ENCODE measurements at places on chromosomes 13 and 19.

GRCh38 chr19:48918801-48919247 is 14.7 kb upstream of the DHDH start:
- DNase-seq, result peak; percentile 42
- H3K27me3 ChIP-seq, result no peaks in the 10 kb centered on the region
- H3K36me3 ChIP-seq, result peaks cover 30% of the 10 kb centered on the region

DNA sequence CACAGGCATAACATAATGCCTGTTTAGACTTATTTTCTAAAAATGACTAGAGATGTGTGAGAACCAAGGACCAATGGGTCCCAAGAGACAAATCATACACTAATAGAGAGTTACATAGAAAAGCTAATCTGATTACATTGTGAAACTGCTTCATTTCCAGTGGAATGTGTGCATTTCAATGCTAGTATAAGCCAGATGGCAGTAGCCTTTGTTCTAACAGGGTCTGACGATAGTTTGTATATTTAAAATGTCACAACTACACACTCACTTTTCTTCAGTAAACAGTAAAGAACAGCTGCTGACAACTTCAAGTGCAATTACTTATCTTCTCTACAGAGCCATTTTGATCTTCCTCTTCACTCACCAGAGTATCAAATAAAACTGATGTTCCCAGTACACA is 4.3 kb upstream of the SLITRK5 start:
- H3K4me3 ChIP-seq, result no peak overlapping the region
- no peaks in the 10 kb centered on the region for H3K36me3 ChIP-seq
- no peak for DNase-seq
- H3K4me1 ChIP-seq, result peaks cover 2% of the 10 kb centered on the region
- H3K27me3 ChIP-seq, result peaks cover 14% of the 10 kb centered on the region
- H3K27ac ChIP-seq, result no peak overlapping the region

- no peaks in the 10 kb centered on the region for H3K27me3 ChIP-seq
- peaks cover 6% of the 10 kb centered on the region for H3K36me3 ChIP-seq
- peaks cover 60% of the 10 kb centered on the region for H3K4me1 ChIP-seq
- no peak for DNase-seq
Measured at GRCh38 chr13:73954808-73955207, 179.4 kb downstream of the KLF12 start.

GRCh38 chr19:19171821-19172532 is 1.9 kb upstream of the MEF2B start:
- no peak for DNase-seq
- peaks cover 12% of the 10 kb centered on the region for H3K4me1 ChIP-seq
- no peak overlapping the region for H3K27ac ChIP-seq

GRCh38 chr13:109253316-109253715 is 533.1 kb downstream of the IRS2 start:
- H3K4me1 ChIP-seq, result no peaks in the 10 kb centered on the region
- no peak overlapping the region for H3K4me3 ChIP-seq
- no peak for DNase-seq
- H3K27me3 ChIP-seq, result peaks cover 2% of the 10 kb centered on the region
- H3K27ac ChIP-seq, result no peak overlapping the region

GRCh38 chr19:35168196-35168595 is 13.7 kb downstream of the FXYD5 start:
- peak overlapping the region; percentile 22 for H3K27ac ChIP-seq
- no peak for DNase-seq
- no peak overlapping the region for H3K4me3 ChIP-seq
- H3K27me3 ChIP-seq, result no peaks in the 10 kb centered on the region
- H3K36me3 ChIP-seq, result peaks cover 88% of the 10 kb centered on the region

DNA sequence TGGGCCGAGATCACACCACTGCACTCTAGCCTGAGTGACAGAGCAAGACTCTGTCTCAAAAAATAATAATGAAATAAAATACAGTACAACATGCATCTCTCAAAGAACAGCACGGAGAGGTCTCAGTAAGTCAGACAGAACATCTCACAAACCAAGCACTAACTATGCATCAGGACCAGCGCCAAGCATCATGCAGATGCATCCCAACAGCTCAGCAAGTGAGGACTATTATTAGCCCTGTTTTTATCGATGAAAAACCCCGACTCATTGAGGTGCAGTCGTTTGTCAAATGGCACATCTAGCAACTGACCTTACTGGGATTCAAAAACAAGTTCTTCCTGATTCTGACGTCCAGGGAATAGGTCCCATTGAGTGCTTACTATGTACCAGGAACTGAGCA is 3.8 kb downstream of the C19orf47 start:
- peaks cover 3% of the 10 kb centered on the region for H3K36me3 ChIP-seq
- no peak for DNase-seq
- H3K27ac ChIP-seq, result no peak overlapping the region
- peaks cover 26% of the 10 kb centered on the region for H3K4me1 ChIP-seq
- no peaks in the 10 kb centered on the region for H3K27me3 ChIP-seq

- H3K27ac ChIP-seq, result no peak overlapping the region
- H3K4me3 ChIP-seq, result no peak overlapping the region
- DNase-seq, result no peak
- H3K36me3 ChIP-seq, result peaks cover 44% of the 10 kb centered on the region
Measured at GRCh38 chr19:19652482-19653295, 9.2 kb upstream of the GMIP start.

GRCh38 chr19:3625996-3626472 is 556 bp downstream of the CACTIN start:
- H3K4me3 ChIP-seq, result peak overlapping the region; percentile 85
- H3K36me3 ChIP-seq, result peaks cover 6% of the 10 kb centered on the region
- H3K27ac ChIP-seq, result peak overlapping the region; percentile 99
- DNase-seq, result peak; percentile 29
- no peaks in the 10 kb centered on the region for H3K27me3 ChIP-seq

DNA sequence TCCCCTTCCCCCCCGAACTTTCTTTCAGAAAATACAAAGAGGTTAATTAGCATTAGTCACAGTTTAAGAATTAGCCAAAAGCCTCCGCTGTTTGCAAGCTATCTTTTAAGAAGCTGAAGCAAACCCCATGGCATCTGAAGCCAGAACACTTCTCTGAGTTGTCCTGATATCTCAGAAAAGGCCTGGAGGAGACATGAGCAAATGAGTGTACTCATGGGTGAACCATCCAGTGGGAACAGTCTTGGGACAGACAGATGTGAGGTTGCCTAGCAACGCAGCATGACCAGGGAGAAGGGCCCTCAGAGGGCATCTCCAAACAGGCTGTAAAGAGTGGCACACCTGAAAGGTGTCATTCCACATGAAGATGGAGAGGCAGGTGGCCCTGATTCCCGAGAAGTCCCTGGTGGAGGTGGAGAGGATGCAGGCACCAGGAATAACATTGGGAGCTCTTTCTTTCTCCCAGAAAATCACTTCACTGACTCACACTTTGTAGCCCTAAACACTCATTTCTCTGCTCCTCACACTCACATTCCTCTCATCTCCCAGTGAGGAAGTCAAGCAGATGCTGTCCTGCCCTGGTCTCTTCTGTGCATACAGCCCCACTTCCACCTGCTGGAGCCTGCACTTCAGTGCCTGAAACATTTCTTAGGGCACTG is 87.0 kb upstream of the TSHZ3 start:
- H3K27ac ChIP-seq, result no peak overlapping the region
- H3K27me3 ChIP-seq, result peaks cover 13% of the 10 kb centered on the region
- no peaks in the 10 kb centered on the region for H3K36me3 ChIP-seq

GRCh38 chr19:13993590-13994300 is 12.4 kb downstream of the RFX1 start:
- H3K36me3 ChIP-seq, result peaks cover 10% of the 10 kb centered on the region
- no peak for DNase-seq
- H3K27ac ChIP-seq, result no peak overlapping the region
- peaks cover 20% of the 10 kb centered on the region for H3K4me1 ChIP-seq
- no peak overlapping the region for H3K4me3 ChIP-seq

GRCh38 chr13:31944262-31945160 is 87.1 kb upstream of the FRY start:
- H3K27me3 ChIP-seq, result peaks cover 4% of the 10 kb centered on the region
- no peak overlapping the region for H3K4me3 ChIP-seq
- H3K27ac ChIP-seq, result no peak overlapping the region
- no peaks in the 10 kb centered on the region for H3K36me3 ChIP-seq
- H3K4me1 ChIP-seq, result no peaks in the 10 kb centered on the region

DNA sequence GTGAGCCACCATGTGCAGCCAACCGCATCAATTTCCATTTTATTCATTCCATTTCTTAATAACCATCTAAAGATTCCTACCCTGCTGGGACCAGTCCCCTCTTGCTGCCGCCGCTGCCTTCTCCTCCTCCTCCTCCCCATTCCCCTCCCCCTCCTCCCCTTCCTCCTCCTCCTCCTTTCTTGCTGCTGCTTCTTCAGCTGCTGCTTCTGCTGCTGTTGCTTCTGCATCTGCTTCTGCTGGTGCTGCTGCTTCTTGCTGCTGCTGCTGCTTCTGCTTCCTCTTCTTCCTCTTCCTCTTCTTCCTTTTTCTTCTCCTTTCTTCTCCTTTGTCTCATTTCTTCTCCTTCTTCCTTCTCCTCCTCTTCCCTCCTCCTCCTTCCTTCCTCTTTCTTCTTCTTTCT is 20.0 kb upstream of the SPRYD7 start:
- H3K4me1 ChIP-seq, result no peaks in the 10 kb centered on the region
- H3K4me3 ChIP-seq, result no peak overlapping the region
- H3K36me3 ChIP-seq, result peaks cover 2% of the 10 kb centered on the region
- no peak for DNase-seq
- H3K27me3 ChIP-seq, result peaks cover 4% of the 10 kb centered on the region

- peaks cover 44% of the 10 kb centered on the region for H3K36me3 ChIP-seq
- peaks cover 62% of the 10 kb centered on the region for H3K4me1 ChIP-seq
- DNase-seq, result no peak
Measured at GRCh38 chr13:40660141-40660664, 6.2 kb downstream of the FOXO1 start.

GRCh38 chr19:56309511-56310185 is 5.0 kb downstream of the ZSCAN5A start:
- DNase-seq, result peak; percentile 78
- H3K36me3 ChIP-seq, result peaks cover 31% of the 10 kb centered on the region
- H3K27me3 ChIP-seq, result no peaks in the 10 kb centered on the region
- no peak overlapping the region for H3K4me3 ChIP-seq
- H3K27ac ChIP-seq, result no peak overlapping the region

GRCh38 chr13:92602560-92602959 is 624.0 kb upstream of the GPC6 start:
- no peak overlapping the region for H3K4me3 ChIP-seq
- H3K4me1 ChIP-seq, result no peaks in the 10 kb centered on the region
- H3K27me3 ChIP-seq, result no peaks in the 10 kb centered on the region
- DNase-seq, result no peak

- H3K4me3 ChIP-seq, result no peak overlapping the region
- no peaks in the 10 kb centered on the region for H3K27me3 ChIP-seq
- H3K27ac ChIP-seq, result no peak overlapping the region
- H3K36me3 ChIP-seq, result peaks cover 7% of the 10 kb centered on the region
Measured at GRCh38 chr13:41782086-41782485, 178.8 kb downstream of the VWA8 start.
